ENCODE measurements at places on chromosomes 6 and 20.

GRCh38 chr6:17211101-17211500, 70.1 kb upstream of the RBM24 start:
- no peak for DNase-seq

DNA sequence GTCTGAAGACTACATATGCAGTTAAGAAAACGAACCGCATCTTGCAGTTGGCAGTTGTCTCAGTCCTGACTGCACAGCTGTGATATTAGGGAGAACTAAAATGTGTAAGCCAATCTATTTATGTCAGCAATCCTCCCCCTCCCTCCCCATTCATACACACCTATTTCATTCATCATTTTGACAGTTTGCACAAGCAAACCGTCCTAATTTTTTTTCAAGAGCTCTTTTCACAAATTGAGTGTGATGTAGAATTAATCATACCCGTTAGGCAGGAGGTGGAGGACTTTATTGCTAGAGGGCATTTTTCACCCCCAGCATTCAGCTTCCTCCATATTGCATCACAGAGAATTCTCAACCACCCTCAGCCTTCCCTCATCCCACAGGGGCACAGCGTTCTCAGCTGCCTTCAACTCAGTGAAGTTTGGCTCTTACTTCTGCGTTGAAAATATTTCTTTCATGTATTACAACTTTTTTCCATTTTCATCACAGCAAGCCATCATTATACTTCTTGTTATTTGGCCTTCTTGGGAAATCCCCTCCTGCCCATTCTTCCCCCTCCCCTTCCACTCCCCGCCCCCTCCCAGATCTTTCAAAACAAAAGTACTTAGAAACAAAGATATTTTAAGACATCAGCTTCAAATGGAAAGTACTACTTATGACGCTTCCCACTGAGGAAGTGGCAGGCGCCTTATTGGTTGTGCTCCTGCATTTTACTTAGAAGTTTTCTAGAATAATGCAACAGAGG, 37.5 kb downstream of the NOX3 start:
- DNase-seq, result peak; percentile 31

- no peak for DNase-seq
These were observed 49.9 kb upstream of the KLHL31 start for GRCh38 chr6:53715434-53715833.

- DNase-seq, result no peak
These were observed 629.0 kb downstream of the EPHA7 start for GRCh38 chr6:92790381-92790780.

DNA sequence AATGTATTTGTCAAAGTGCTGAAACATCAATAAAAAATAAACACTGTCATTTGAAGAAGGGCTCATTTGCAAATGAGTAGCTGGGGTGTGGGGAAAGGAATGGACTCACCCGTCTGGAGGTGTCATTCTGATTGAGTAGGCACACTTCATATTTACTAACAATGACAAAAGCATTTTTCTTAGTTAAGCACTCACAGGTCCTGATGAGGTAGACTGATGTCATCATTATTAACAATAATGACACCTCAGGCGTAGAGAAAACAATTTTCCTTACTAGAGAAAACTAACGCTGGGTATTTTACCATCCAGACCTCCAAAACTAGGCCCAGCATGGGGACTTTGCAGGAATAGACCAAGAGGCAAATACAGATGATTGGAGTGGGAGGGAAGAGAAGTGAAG, 76.0 kb downstream of the UNC5CL start:
- no peak for DNase-seq

GRCh38 chr20:2142649-2143048, 41.0 kb downstream of the STK35 start:
- no peak for DNase-seq

DNA sequence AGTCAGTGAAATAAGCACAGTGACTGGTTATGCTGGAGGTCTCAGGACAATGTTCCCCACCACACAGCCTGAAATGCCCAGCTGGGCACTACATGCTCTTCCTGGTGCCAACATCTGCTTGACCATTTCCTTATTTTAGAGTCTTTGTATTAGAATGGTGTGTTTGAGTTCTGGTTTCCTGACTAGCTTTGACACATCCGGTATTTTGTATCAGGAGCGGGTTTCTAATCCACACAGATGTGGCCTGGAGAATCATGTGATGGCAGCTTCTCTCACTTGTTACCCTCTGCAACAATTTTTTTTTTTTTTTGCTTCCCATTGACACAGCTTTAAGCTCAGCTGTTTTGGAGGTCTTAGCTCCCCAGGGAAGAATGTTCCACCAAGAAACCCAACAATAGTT, 164.5 kb upstream of the CST7 start:
- no peak for DNase-seq

All from naive thymus-derived CD8-positive, alpha-beta T cell (primary cell).